ENCODE measurements at places on chromosomes 13 and 19.

DNA sequence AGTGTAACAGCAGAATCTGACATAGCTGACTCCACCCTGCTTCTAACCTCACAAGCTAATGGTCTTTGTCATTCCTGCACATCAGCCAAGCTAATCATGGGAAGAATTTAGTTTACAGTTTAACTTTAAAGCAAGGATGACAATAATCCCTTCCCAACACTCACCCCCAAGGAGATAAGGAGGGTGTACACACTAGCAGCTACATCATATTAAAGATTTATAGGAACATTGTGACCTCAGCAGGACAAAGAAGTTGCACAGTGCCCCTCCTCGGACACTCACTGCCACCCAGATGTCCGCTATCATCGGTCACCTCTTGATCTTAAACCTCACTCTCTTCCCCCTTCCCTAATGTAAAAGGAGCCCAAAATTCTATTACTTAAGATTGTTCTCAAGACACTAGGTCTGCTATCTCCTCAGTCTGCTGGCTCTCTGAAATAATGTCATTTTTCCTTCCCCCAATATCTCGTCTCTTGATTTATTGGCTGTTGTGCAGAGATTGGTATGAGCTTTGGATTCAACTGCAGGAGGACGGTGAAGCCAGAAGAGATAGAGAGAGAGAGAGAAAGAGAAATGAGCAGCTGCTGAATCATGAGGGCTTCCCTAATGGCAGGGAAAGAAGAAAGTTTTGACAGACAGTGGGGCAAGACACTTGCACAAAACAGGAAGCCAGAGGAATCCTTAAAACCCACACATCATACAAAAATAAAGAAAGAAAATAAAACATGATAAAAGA lies 17.5 kb upstream of the FFAR2 start:
- DNase-seq: no peak

DNA sequence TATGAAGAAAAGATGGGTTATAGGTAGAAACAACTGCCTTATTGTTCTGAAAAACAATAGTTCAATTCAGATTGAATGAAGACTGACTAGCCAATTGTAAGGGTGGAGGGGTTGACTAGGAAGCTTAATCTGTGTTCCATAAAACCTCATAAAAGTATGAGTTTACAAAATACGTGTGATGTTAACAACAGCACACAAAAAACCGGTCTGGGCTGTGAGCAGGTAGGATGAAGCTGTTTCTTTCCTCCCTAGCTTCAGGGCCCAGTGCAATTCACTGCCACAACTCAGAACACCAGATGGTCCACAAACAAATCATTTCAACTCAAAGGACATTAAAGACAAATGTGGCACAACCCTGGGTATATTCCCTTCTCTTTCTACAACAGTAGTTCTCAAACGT lies 3.2 kb downstream of the OXGR1 start:
- DNase-seq: no peak

DNA sequence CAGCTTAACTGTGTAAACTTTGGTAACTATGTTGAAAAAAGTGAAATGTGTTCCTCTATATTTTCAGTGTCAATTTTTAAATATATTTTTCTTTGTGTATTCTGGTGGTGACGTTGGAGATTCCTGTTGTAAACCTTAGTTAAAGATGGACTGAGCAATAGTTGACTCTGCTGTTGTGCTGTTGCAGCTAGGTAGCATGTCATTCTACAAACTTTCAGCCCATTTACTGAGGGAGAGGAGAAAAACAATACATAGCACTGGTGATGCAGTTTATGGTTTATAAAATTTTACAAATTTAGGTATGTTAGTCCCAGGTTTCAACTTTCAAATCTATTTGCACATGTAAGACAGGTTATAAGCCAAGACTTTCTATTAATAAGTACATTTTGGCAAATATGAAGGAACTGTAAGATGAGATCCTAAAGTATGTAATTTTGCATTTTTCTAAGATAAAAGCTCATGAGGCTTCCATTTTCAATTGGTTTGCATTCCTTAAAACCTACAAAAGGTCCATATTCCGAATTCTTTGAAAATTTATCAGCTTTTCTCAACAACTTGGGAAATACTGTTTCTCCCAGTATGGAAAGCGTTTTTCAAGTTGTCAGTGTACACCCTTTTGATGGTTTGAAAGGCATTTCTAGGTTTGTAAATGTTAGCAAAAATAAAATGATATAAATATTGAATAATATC lies 1.5 kb downstream of the NDFIP2 start:
- no peak for DNase-seq

DNA sequence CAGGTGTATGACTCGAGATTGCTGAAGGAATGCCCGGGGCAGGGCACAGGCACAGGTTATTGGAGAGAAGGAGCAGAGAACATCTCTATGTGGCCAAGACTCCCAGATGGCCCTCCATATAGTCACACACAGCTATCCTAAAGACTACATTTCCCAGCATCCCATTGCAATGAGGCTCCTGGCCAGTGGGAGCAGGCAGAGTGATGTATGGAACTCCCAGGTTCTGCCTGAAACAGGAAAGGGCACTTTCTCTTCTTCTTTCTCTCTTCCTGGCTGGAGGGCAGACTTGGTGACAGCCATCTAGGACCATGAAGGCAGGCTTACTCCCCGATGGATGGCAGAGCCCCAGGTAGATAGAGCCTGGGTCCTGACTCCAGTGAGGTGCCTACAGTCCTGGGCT lies 13.5 kb downstream of the PPP1R13L start:
- no peak for DNase-seq

GRCh38 chr13:54183166-54183565 lies 1154.6 kb downstream of the OLFM4 start:
- DNase-seq: no peak

DNA sequence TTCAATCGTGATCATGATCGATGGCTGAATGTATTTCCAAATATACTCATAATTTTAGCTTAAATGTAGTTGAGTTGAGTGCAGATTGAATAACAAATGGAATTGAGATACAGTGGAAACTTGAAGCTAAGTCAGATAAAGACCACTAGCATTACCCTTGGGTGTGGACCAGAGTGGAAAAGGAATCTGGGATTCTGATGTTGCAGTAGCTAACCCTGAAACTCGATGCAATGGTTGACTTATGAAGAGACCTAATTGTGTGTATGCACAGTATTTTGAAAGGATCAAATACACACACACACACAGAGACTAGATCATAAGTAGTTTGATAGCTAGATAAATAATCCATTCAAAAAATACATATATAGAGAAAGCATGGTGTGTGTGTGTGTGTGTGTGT lies 135.8 kb downstream of the RXFP2 start:
- no peak for DNase-seq

DNA sequence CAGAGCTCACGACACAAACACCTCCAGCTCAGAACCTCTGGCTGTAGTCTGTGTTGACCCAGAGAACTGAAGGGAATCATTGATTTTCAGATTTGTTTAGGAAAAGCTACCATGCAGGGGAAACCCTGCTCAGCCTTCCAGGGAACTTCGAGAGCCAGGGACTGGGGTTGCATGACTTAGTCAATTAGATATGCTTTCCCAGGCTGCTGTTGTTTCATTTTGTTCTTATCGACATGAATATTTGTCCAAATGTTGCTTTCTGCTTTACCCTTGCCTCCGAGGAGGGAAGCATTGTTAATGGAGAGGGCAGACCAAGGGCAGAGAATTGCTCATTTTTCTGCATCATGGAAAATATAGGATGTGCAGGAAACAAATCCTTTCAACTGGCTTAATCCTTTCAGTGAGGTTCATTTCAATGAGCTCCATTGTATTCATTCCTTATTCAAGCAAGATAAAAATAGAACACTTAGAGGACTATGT lies 82.5 kb downstream of the KLF5 start:
- DNase-seq: no peak

DNA sequence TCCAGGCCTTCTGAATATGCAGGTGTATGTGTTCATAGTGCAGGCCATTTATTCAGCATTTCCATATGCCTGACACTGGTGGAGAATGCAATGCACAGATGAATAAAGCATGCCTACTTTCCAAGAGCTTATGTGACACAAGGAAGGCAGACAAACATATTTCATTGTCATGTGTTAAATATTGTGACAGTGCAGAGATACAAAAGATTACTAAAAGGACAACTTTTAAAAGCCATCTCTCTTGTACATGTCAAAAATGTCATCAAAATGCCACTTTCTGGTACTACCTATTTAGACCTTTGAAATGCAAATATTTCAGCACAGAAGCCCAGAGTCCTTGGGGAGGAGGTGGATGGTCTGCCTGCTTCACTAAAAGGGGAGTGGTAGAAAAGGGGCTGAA lies 254.5 kb downstream of the FGF14 start:
- no peak for DNase-seq

GRCh38 chr13:112857914-112858490 lies 111.0 kb upstream of the MCF2L start:
- DNase-seq: no peak

GRCh38 chr13:67226696-67227095 lies 3.4 kb downstream of the PCDH9 start:
- DNase-seq: no peak

GRCh38 chr13:74554569-74555275 lies 420.5 kb upstream of the KLF12 start:
- DNase-seq: no peak

DNA sequence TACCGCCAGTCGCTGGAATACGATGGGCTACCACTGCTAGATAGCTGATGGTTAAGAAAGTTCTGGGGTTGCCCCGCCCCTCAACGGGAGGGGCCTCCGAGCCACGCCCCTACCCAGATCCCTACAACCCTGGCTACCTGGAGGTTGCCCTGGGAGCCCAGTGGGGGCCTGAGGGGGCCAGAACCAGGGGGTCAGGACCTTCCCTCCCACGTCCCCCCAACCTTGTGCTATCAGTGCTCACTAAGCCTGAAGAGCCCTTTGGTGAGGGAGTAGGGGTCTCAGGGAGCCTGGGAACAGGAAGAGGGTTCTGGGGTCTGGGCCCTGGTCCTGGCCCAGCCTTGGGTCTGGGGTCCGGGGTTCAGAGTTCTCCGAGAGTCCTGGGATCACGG lies 8.9 kb downstream of the OCEL1 start:
- DNase-seq: peak; percentile 56

GRCh38 chr19:33660410-33661124 lies 38.8 kb downstream of the CHST8 start:
- no peak for DNase-seq

GRCh38 chr19:48452289-48453190 lies 2.8 kb upstream of the KCNJ14 start:
- DNase-seq: no peak

- no peak for DNase-seq
These were observed 5.9 kb downstream of the ZSCAN5B start for GRCh38 chr19:56191711-56192110.

DNA sequence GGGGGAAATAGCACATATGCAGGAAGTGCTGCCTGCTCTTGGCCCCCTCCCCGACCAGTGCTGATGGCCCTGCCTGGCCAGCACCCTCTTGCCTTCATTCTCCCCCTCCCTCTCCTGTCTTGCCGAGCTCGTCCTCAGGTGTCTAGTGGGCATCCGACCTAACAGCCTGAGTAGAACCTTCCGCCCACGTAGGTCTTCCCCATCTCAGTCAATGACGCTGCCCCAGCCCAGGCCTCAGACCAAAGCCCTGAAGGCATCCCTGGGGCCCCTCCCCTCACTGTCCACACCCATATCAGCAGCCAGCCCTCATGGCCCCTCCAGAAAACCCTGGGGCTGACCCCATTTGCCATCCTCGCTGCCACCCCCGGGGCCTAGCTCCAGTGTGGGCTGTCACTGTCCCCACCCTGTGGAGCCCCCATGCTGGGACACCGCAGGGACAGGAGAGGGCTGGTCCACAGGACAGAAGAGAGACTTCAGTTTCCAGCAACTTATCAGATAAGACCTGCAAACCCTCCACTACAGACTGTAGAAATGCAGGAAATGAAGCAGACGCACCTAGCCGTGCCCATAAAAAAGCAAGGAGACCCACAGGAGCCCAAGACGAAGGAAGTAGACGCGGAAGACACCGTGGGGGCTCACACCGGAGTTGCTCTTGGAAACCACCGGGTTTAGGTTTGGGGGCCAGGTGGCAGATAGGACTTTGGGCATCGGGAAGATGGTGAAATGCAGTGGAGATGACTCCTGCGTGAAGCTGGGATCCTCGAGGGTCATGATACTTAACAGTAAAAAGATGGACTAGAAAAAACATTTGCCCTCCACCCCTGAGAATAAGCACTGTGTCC lies 38.3 kb downstream of the AP1M1 start:
- DNase-seq: no peak

GRCh38 chr19:4510435-4511255 lies 7.6 kb downstream of the PLIN4 start:
- no peak for DNase-seq

- no peak for DNase-seq
These were observed 175.2 kb upstream of the RNF113B start for GRCh38 chr13:98352226-98352625.

DNA sequence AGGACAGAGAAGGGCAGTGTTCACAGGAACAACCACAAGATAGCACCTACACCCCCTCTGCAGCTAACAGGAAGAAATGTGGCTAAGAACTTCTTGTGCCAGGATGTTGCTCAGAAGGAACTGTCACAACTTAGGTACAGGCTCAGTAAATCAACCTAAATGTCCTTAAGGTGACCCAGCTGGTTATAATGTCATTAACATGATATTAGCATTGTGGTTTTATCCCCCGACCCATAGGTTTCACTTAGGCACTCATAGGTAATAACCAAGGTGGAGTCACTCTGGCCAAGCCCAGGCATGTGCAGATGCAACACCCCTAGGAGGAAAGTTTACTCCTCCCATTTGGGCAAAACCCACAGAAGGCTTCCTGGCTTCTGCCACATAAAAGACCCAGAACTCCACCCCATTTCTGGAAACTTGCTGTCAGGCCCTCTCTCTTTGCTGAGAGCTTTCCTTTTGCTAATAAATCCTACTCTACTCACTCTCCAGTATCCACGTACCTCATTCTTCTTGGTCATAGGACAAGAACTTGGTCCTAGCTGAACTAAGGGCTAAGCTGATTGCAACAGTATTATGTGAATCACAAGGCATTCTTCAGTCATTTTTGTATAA lies 951.3 kb downstream of the SLITRK5 start:
- DNase-seq: no peak

GRCh38 chr13:43239275-43239840 lies 216.0 kb downstream of the DNAJC15 start:
- DNase-seq: no peak

DNA sequence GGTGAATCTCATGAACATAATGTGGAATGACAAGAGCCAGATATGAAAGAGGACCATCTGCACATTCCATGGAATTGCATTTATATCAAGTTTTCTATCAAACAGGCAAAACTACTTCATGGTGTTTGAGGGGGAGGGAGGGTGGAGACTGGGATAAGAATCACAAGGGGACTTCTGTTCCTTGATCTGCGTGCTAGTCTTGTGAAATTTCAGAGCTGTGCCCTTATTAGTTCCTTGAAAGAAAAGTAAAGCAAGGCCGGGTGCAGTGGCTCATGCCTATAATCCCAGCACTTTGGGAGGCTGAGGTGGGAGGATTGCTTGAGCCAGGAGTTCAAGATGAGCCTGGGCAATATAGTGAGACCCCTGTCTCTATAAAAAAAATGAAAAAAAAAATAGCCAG lies 30.2 kb upstream of the CEBPG start:
- no peak for DNase-seq

- no peak for DNase-seq
These were observed 63.1 kb upstream of the RANBP3 start for GRCh38 chr19:6041071-6041470.

GRCh38 chr19:991174-991931 lies 7.2 kb downstream of the WDR18 start:
- no peak for DNase-seq
